Thymus (tissue), 14 donors: ENCODE measurements at places on chromosomes 2 and 18. TPM values are rescaled to one million over a fixed set of nuclear protein-coding genes. Genes with fewer than 3 reads are reported as not detected.
A peak's percentile ranks its signal among the peaks of the same experiment; 100 is the strongest.

DNA sequence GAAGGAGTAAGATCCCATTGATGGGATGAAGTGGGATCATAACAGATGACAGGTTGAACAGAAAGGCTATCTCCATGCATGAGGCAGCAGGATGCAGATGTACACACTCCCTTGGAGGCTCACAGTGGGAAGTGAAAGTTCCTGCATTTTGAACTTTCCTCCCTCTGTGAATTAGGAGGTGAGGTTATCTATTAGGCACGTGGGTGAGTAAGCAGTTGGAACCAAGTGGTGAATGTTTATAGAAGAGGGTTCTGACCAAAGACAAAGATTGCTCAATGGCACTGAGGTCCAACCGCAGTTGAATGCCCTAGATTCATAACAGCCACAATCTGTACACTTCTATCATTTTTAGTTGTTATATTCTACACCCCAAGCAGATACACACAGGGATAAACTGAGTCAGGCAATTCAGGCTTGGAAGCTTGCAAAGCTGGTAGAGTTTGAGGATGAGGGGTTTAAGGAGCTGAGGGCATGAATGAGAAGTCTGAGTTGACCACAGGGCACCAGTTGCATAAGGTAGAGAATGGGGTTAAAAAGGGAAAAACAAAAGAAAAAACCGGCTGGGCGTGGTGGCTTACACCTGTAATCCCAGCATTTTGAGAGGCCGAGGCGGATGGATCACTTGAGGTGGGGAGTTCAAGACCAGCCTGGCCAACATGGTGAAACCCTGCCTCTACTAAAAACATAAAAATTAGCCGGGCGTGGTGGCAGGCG, 7.1 kb upstream of the KCMF1 start:
- no peak for DNase-seq

DNA sequence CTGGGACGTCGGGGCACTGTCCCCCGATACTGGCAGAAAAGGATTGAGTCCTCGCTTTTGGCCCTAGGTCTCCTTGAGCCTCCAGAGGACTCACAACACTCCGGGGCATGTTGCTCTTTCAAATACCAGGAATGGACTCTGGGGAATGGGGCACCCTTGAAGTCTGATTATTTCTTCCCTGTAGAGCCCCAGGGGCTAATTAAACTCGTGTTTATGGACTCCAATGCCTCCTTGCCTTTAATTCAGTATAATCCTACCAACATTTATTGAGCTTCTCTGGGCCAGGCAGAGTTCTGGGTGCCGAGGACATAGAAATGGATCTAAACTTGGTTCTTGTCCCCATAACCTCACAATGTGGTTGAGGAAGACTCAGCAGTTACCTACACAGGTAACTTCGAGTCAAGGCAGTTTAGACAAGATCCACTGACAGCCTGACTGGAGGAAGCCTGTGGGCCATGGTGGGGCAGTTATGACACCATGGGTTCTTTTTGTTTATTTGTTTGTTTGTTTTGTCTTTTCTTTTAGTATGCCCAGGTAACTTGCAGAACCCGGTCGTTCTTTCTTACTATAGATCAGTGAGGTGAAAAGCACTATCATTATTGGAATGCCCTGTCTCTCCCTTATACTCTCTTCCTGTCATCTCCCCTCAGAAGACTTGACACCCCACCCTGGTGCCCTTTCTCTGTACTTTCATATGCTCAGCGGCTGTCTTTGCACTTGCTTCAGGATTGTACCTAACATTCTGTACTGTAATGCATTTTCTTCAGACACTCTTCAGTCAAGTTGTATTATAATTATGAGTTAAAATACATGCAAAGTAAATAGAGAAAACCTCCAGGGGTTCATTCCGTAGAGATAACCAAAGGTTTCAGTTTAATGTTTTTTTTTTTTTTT, 3.2 kb downstream of the CFLAR start:
- peak; percentile 69 for DNase-seq

Gene RAB12
- polyA plus RNA-seq: 60.0 TPM

DNA sequence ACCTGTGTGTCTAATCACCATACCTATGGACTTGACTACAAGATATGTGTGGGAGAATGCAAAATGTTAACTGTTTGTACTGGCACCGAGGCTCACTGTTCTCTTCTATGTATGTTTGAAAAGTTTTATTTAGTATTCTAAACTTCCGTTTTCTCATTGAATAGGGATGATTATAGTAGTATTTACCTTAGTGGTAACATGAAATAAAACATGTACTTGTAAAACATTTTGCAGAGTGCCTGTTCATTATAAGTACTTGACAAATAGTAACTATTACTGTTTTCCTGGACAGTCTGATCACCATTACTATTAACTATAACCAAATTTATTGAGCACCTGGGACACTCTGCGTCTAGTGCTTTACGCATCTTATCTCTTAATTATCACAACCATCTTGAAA, 24.8 kb downstream of the DDX1 start:
- DNase-seq: no peak

Gene TEKT4
- 0.11 TPM for polyA plus RNA-seq

GRCh38 chr2:17353263-17353662, 165.0 kb downstream of the RAD51AP2 start:
- no peak for DNase-seq

DNA sequence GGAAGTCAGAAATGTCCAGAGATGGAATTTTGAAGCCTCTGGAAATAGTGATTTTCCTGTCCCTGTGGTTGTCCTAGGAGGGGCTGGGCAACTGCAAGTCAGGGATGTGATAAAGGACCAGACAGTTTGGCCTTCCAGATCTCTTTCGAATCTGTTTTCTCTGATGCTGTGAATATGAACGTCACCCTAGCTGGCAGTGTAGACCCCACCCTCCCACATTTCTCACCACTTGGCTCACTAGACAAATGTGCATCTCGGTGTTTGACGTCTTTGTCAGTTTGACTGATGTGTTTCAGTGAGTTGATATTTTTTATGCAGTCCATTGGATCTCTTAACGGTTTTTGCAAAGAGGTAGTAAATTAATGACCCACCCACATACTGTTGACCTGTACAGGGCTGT, 301.2 kb downstream of the TNS1 start:
- no peak for DNase-seq

Gene C2orf72
- polyA plus RNA-seq: 0.02 TPM

DNA sequence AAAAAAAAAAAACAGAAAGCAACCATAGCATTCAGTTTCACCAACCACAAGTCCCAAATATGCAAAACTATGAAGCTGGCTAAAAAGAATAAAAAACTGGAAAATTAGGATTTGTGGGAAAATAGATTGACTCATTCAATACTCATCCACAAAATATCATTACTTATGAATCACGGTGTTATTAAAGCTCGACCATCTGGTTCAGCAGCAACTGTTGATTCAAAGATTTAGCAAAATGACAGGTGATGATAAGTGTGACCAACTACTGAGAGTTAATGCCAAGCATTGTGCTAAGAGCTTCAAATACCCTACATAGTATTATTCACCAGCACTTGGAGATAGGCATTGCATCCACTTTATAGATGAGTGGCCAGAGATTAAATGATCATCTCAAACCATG, 26.2 kb upstream of the XDH start:
- DNase-seq: no peak

DNA sequence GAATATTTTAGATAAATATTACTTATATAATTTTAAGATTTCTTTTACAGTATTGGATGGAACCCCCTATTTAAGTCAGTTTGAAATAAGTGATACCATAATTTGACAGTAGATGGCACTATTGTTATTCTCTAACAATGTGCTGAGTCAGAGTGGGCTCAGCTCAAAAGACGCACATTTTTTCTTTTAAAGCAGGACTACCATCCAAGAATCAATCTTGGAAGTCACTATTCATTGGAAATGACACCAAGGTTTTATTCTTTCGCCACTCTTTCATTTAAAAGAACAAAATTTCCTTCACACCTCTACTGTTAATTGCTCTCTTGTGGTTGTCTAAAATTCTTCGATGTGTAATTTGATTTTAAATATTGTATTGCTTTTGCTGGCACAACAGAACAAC, 32.6 kb upstream of the SPAG16 start:
- peak; percentile 76 for DNase-seq

GRCh38 chr2:119431976-119432850, 559 bp downstream of the TMEM37 start:
- DNase-seq: no peak

Gene HOXD13
- 0.11 TPM for polyA plus RNA-seq

DNA sequence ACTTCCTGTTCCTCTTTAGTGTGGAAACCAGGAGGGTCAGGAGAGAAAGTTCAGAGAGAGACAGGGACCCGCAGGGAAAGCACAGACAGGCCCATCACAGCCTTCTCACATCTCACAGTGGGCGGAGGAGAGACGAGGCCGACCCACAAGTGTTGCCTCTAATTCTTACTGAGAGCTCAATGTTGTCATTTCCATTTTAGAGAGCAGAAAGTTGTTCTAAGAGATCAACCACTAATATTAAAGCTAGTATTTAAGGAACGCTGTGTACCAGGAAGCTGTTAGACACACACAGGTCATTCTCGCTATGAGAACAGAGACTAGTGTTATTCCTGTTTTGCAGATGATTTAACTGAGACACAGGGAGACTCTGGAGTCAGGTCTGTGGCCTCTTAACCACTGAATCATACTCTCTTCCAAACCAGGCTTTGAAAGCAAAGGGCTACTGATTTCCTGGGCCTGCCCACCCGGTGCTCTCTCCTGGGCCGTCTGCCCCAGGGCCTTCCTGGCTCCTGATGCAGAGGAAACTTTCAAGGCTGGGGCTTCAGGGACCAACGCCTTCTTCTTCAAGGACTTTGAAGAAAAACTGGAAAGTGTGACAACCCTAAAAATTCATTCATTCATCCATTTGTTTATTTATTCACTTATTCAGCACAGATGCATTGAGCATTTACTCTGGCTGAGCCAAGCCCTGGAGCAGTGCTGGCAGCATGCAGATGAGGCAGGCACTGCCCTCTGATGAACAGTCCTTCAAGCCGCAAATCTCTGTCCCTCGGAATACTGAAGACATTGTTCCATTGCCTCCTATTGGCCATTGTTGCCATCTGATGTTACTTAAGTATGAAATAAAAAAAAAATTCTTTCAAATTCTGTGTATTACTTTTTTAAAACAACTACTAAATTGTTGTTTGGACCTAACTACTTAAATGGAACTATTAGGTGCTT, 37.2 kb upstream of the BIN1 start:
- DNase-seq: no peak

- DNase-seq: no peak
Observed at GRCh38 chr2:223949241-223949840, 4.2 kb upstream of the WDFY1 start.

DNA sequence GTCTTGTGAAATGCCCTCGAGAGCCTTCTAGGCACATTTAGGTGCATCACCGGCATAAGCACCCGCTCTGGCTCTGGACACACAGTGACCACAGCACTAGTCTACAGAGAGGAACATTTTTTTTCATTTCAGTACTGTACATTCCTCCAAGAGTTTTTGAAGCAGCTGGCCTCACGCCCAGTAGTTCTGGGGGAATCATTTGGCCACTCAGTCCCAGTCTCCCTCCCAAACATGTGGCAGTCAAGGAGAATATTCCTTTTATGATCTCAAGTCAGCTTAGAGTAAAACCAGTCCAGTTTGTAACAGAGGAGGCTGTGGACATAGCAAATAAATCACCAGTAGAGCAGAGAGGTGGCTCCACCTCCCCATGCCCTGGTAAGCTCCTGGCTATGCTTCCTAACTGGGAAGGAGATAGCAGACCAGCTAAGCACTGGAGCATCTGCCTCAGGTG, 48.1 kb downstream of the KCNE4 start:
- no peak for DNase-seq

- DNase-seq: no peak
Observed at GRCh38 chr18:48992133-48992532, 41.4 kb upstream of the SMAD7 start.

- no peak for DNase-seq
Observed at GRCh38 chr18:67232991-67233390, 283.5 kb downstream of the DSEL start.

Gene PLB1
- polyA plus RNA-seq: 2.3 TPM

DNA sequence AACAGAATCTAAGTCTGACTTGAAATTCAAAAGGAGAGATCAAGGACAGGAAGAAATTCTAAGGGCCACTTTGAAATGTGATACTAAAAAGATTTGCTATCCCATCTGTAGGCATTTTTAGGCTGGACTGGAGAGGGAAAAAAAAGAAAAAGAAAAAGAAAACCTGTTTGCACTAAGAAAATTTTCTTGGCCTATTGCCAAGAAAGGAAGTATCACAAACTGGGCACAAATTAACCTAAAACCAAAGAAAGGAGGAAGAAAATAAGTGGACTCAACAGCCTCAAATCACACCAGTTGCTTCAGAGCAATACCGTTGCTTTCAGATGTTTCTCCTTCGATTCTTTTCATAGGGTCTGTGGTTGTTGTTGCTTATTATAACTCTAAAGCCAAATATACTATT, 287.9 kb upstream of the VRK2 start:
- DNase-seq: no peak

- no peak for DNase-seq
Observed at GRCh38 chr2:159863526-159864160, 65.6 kb upstream of the CD302 start.

DNA sequence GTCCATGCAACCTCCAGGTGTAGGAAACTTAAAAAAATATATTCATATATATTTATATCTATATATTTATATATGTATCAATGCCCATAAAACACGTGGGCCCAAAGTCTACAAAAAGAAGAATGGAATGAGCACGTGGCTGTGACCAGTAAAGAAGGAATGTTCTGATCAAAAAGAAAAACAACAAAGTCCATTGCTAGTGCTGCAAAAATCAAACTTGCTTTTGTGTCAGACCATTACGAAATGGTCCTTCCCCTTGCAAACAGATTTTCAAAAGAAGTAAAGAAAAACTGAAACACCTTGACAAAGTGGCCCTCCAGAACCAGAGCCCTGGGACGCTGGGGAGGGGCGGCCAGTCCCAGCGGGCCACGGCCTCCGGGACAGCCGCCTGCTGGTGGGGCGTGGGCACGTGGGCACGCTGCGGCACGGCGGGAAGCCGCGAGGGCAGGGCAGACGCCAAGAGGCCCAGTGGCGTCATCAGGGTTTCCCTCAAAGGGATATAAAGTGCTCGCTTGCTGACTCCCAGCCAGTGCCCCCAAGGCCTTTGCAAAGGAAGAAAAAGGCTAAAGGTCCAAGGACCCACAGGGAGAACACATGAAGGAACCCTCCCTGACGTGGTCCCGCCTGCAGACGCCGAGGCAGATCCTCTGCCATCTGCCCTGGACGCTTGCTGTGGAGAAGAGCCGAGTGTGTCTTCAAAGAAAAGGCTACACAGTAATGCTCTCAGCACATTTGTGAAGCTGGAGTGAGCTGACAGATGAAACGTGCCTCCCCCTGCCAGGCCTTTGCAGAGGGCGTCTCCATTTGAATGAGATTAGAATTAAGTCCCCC, 201.8 kb downstream of the TWIST2 start:
- DNase-seq: no peak

DNA sequence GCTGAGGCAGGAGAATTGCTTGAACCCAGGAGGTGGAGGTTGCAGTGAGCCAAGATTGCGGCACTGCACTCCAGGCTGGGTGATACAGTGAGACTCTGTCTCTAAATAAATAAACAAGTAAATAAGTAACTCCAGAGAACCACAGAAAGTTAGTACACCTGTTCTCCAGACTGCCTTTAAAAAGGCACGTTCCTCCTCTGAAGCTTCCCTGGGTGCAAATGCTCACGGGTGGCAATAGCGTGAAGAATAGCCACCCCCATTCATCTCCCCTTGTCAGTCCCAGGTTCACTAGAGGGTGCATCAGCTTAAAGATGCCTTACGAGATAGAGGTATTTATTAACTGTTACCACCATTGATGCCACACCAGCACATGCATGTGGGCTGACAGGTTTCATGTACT, 64.3 kb upstream of the RTN4 start:
- no peak for DNase-seq

GRCh38 chr2:28437149-28437835, 44.6 kb downstream of the FOSL2 start:
- DNase-seq: no peak
